ENCODE measurements at places on chromosomes 4 and X.

DNA sequence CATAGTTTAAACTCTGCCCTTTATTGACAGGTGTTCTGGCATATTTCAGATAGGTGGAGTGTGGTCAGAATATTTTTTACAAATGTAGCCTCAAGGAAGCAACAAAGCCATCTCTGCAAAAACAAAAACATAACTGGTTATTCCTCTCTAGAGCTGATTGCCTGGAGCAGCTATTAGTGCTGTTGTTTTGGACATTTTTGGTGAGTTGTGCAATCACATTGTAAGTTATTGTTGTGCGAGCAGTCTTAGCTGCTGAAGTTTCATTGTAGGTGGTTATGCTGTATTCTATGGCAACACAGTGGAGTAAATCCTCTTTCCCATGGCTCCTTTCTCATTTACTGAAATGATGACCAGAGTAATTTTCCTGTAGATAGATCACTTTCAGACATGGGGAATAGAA lies 1413.0 kb downstream of the PCDH7 start:
- DNase-seq, result no peak

DNA sequence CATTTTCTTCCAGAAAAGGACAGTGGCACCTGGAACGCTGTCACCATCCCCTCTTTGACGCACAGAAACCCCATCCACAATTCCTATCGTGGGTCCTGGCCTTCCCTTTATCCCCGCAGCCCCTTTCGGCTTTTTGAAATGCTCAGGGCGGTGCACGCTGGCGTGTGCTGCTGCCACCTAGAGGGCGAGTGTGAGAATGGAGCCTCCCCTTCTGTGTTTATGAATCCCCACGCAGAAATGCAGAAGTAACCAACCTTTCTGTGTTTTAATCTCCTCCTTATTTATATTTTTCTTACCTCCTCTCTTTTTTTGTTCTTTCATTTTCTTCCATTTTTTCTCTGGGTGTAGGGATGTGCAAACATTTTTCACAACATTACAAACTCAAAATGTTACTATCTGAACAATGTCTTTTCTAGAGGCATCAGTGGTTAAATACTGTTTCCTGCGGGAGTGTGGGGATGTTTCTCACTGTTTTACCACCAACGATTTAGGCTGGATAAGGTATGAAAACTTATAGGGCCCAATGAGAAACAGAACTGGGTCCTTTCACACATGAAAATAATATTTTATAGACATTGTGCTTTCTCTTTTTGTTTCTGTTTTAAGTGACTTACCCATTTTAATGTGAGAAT lies 50.0 kb downstream of the TMA16 start:
- DNase-seq, result peak; percentile 38

DNA sequence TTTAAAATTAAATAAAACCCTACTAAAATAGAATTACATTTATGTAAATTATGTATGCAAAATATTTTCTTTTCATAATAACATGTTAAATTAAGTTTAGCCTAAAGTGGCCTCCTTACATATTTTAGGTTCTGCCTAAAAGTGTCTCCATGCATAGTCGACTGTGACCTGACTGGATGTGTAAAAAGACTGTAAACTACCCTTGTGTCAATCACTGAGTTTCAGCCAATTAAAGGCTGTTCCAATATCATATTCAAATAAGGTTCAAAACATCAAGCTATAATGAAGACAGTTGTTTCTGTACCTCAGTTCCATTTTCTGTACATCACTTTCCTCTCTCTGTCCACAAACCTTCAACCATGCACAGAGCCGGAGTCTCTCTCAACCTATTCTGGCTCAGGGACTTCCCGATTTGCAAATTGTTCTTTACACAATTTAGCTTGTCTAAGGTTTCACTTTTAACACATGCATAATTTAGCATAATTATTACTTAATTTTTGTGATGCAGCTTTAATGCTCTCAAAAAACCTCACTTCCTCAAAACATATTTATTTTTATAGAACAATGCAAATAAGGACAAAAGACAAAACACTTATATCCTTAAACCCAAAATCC lies 60.1 kb downstream of the SH3RF1 start:
- DNase-seq, result no peak

DNA sequence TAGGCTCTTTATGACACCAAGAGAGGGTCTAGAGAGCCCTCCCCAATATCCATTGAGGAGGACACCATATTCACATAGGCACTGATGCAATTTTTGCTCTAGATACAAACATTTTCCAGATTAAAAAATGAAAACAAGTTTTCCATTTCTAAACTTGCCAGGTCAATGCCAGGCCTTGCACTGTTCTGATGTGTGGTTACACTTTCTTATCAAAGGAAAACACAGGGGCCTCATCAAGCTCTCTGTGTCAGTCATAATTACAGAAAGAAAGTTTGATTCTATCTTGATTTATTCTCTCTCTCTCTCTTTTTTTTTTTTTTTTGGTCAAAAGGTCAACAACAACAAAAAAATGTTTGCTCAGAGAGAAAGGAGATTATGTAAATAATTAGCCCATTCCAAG lies 80.2 kb upstream of the ACSL4 start:
- no peak for DNase-seq

DNA sequence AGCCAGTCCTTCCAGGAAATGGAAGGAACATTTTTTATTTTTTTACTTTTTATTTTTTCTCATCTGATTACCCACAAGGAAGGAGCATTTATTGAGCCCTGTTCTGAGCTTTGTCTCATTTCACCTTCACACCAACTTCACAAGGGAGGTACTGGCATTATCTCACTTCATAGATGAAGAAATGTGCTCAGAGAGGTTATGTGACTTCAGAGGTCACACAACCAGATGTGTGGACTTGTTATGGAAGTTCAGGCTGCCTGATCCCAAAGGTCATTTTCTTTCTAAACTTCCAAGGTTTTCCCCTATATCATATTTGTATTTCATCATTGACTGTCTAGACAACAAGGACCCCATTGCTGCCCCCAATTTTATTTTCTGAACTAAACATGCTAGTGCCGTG lies 160.3 kb downstream of the DCLK2 start:
- DNase-seq, result no peak

- DNase-seq, result no peak
These were observed 70.6 kb upstream of the TLL1 start for GRCh38 chr4:165802452-165802851.

DNA sequence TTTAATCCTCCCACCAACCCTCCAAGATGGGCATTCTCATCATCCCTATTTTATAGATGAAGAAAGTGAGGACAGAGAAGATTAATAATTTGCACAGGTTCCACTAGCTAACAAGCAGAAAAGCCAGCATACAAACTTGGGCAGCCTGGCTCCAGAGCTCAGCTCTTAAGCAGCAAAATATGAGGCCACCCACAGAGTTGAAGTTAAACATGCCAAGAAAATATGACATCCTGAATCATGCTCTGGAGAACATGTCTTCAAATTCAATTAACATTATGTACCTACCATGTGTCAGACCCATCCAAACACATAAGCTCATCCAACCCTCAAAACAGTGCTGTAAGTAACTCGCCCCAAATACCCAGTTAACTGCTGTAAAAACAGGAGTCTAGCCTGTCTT lies 33.9 kb downstream of the USP46 start:
- no peak for DNase-seq

DNA sequence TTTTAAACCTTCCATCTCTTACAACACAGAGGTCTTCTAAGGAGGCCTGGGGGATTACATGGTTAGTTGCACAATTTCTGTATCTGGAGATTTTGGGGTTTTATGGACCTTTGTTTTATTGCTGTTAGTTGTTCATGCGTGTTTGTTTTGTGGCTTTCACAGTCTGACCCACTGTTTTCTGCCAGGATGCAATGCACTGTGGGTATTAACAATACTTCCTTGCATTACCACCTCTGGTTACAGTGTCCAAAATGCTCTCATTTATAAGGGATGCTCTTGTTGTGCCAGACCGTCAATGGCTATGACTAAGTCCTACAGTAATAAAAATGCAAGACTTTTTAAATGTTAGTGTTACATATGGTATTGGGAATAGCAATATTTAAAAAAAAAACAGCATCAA lies 730.2 kb downstream of the KCTD8 start:
- no peak for DNase-seq

- peak; percentile 23 for DNase-seq
These were observed 32.2 kb downstream of the LNX1 start for GRCh38 chr4:53559021-53559620.

- DNase-seq, result no peak
These were observed 202.2 kb upstream of the FAT4 start for GRCh38 chr4:125112536-125112935.

DNA sequence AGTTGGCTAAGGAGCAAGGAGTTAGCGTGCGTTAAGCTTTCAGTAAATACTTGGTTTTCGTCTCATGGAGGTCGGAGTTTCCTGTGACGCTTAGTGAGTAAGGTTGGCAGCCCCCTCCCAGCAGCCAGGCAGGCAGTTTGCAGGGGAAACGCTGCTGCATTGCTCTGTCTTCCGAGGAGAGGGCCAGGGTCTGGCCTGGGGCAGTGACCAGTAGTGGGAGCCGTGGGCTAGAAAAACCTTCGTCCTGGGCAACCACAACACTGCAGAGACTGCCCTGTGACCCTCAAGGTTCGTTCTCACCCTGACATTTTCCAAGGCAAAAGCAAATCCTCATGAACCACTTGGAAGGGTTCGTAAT lies 432 bp downstream of the TMEM175 start:
- DNase-seq, result peak; percentile 19

DNA sequence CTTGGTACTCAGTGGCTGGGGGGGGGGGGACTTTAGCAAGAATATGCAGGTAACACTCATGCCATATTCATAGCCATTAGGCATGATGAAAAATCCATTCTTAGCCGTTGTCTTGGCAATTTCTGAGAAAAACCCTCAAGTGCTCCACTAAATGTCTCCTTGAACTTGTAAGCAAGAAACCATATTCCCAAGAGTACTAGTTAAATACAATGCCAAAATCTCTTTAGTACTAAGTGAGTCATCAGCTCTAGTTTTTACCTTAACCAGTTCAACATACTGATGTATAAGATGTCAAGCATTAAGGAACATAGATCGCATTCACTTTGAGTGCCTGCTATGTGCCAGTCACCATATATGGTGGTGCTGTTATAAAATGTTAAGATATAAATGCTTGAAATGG lies 27.5 kb downstream of the UBE2D3 start:
- no peak for DNase-seq

DNA sequence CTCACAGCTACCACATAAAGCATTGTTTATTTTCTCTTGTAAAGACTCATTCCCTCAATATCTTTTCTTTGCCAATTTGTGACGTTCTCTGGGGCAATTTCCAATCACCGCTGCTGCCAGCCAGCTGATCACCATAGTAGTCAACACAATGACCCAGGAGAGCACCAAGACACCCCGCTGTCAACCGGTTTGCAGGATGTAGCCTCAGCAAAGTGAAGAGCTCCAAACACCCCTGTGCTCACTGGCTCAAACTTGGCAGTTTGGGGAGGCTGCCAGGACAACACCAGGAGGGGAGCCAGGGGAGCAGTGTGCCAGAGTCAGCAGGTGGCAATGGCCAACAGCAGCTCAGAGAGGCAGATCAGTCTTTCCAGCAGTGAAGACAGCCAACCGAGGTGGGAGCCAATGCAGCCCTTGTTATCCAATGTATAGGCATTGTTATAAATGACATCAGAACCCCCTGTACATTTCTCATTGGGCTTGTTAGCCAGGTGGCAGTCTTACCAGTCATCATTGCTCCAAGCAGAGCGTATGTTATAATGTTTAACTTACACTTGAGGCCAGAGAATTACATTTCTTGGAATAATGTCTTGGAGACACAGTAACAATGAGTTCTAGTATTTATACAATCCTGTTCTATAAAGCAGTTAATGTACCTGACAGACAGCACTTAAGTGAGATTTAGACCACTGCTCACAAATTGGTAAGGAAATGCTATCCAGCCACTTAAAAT lies 274.9 kb upstream of the GK2 start:
- DNase-seq, result no peak

DNA sequence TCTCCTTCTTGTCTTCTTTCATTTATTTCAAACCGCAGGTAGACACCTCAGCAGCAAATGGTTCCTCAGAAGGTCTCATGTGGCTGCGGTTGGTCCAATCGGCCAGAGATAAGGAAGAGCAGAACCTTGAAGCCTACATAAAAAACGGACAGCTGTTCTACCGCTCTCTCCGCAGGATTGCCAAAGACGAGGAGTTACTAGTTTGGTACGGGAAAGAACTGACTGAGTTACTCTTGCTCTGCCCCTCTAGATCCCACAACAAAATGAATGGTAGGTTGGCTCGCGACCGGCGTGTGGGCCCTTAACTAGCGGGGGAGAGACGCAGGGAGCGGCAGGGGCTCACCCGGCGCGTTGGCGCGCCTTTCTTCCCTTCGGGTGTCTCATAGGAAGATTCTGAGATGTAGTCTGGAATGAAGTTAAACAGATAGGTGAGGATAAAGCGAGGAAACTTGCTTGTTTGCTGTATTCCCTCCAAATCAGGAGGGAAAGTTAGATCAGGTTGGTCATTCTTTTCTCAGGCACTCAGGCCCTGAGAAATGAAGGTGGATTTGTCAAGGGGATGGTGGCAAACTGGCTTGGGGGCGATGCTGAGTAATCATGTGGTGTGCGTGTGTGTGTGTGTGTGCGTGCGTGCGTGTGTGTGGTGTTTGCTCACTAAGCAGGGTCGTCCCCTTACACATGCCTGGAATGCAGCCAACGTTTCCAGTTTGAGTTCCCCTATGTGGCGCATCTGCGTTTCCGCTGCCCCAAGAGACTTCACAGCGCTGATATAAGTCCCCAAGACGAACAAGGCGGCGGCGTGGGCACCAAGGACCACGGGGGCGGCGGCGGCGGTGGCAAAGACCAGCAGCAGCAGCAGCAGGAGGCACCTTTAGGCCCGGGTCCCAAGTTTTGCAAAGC lies 4.2 kb downstream of the PRDM8 start:
- no peak for DNase-seq

GRCh38 chr4:1192493-1193205 lies 20.3 kb upstream of the SPON2 start:
- DNase-seq, result no peak

DNA sequence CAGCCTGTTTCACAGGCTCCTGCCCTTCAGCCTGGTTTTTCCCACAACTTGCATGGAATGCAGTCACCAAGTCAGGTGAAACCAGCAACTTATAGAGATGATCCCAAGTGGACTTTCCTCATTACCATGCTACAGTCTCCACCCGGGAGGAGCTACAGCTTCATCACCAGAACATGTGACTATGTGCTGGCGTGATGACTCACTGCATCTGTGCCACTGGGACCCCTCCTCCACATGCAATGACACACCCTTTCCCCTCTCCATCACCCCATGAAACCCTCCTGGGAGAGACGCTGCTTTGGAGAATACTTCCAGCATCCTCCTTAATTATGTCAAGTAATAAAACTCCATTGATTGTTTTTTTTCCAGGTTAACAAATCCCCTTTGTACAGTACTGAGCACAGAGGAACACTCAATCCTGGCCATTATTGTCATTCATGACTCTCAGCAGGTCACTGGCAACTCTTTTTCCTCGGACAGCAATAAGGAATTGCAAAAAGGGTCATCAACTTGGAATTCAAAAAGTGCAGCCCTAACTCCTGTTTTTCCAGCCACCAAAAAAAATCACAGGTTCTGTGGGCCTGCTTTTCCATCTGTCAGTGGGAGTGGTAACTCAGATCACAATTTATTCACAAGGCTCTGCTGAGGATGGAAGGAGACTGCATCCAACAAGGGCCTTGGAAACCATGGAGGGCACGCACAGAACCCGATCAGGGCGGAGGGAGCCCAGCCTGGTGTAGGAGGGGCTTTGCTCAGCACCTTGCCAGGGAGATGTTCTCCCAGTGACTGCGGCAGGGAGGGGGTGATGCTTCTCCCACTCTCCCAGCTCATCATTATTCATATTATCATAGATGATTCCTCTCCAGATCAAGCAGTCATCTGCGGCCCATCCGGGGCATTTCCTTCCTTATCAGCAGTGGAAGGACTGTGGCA lies 17.4 kb downstream of the QDPR start:
- DNase-seq, result peak; percentile 93
